NCI-H1436 treated with DMSO at 0.1 percent for 48 hours (cell line): ENCODE measurements at places on chromosomes 12 and 14.
A peak's percentile ranks its signal among the peaks of the same experiment; 100 is the strongest.

GRCh38 chr12:120534203-120534702 is at the start of gene RNF10:
RNF10 (plus strand) TSS chr12:120534356; CDS start chr12:120534812, 456 bp downstream.
- DNase-seq = peak; percentile 48

- no peak for DNase-seq
These were observed 11.1 kb upstream of the NPFF start for GRCh38 chr12:53518381-53518780.

- DNase-seq = no peak
These were observed 29.1 kb upstream of the ULK1 start for GRCh38 chr12:131865180-131865875.

GRCh38 chr14:64758691-64759554 is 54.7 kb downstream of the PLEKHG3 start:
- no peak for DNase-seq

DNA sequence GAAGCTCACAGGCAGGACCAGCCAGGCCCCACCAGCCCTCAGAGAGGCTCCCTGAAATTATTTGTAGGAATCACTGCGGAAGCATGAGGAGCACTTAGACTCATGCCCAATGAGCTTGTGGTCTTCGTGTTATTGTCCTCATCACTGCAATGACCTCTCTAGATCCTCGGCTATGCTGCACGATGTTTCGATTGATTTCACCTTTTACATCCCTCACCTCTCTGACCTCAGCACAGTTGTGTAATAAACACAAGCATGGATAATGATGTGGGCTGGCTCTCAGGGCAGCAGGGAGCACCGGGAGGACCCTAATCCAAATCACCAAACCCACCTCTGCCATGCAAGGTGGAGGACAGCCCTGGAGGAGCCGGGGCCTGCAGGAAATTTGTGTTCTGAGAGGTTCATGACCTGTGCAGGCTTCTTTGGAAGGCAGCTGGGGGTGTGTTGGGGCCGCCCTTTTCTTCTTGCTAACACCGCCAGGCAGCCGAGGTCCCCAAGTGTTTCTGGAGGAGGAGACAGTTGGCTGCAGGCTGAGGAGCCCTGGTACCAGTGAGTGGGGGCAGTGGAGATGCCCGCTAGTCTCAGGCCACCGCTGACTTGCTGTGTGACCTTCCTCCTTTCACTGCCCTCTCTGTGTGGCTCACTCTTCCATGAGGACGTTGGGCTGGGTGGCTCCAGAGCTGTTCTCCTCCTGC is 29.5 kb upstream of the EML1 start:
- DNase-seq = no peak

DNA sequence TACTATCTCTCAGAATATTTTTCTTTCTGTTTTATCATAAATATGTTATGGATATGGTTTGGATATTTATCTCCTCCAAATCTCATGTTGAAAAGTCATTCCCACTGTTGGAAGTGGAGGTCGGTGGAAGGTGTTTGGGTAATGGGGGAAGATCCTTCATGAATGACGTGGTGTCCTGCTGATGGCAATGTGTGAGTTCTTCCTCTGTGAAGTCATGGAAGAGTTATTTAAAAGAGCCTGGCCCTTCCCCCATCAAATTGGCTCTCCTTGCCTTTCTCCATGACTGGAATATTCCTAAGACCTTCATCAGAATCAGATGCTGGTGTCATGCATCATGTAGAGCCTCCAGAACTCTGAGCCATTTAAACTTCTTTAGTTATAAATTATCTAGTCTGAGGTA is 1291.6 kb downstream of the FSCB start:
- no peak for DNase-seq

- DNase-seq = no peak
These were observed 58.0 kb downstream of the FAR2 start for GRCh38 chr12:29207120-29207519.

DNA sequence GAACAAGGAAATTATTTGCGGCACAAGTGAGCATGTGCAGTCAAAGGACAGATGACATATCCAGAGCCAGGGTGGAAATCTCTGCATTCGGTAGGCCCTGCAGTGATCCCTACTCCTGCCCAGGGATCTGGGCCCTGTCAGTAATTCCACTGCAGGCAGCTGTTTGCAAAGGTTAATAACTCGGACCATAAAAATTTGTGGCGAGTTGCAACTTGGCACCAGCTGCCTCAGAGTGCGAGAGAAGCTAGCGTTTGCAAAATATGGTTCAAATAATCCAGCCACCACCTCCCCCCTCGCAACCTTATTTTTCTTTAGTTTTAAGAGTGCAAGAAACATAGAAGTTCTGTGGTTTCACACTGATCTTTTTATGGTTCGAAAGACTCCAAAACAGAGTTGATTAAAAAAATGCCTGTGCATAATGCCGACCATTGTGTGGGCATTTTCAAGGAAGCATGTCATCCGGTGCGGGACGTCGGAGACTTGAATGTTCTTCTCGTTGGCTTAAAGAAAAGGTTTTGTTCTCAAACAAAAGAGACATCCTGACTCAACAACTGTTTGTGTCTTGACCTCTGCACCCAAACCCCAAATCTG is 224.5 kb downstream of the BCL11B start:
- no peak for DNase-seq

DNA sequence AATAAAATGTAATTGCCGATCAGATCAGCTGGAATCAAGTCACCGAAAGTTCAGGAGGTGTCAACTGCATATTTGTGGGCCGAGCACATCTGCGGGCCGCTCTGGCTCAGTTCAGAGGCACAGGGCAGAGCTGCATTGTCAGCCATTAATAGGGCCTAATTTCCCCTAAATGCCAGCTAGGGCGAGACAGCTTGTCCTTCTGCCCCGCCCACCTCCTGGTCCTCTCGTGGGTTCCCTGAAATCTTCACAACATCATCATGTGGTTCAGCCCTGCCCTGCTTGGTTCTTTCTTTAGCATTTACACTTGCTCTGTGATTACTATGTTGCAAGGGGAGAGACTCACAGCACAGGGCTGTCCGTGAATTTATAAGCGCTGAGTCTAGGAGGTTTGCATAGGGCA is 148.9 kb downstream of the CHST11 start:
- no peak for DNase-seq
